ENCODE measurements at places on chromosomes 3 and 15.

- no peak for DNase-seq
Observed at GRCh38 chr3:160956785-160957184, 148.4 kb downstream of the B3GALNT1 start.

DNA sequence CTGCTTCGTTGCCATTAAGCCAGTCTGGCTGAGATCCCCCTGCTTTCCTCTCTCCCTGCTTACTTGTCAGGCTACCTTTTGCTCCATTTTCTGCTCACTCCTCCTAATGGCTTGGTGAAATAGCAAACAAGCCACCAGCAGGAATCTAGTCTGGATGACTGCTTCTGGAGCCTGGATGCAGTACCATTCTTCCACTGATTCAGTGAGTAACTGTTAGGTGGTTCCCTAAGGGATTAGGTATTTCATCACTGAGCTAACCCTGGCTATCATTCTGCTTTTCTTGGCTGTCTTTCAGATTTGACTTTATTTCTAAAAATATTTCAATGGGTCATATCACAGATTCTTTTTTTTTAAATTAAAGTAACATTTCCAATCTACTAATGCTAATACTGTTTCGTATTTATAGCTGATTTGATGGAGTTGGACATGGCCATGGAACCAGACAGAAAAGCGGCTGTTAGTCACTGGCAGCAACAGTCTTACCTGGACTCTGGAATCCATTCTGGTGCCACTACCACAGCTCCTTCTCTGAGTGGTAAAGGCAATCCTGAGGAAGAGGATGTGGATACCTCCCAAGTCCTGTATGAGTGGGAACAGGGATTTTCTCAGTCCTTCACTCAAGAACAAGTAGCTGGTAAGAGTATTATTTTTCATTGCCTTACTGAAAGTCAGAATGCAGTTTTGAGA, 25.0 kb downstream of the CTNNB1 start:
- DNase-seq: no peak

DNA sequence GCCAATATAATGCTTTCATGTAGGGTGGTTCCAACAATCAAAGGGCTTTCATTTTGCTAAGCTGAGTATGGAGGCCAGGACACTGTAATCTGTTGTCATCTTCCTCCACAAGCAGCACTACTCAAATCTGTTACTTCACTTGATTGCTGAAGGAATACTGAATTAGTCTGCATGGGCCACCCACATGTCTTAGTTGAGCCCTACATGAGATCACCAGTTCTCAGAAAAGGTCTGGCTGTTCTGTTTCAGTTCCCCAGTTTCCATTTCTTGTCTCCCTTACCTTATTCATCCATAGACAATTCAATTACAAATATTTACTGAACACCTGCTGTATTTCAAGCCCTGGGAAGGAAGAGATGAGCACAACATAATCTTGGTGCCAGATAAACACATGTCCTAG, 119.2 kb downstream of the FHIT start:
- DNase-seq: no peak

DNA sequence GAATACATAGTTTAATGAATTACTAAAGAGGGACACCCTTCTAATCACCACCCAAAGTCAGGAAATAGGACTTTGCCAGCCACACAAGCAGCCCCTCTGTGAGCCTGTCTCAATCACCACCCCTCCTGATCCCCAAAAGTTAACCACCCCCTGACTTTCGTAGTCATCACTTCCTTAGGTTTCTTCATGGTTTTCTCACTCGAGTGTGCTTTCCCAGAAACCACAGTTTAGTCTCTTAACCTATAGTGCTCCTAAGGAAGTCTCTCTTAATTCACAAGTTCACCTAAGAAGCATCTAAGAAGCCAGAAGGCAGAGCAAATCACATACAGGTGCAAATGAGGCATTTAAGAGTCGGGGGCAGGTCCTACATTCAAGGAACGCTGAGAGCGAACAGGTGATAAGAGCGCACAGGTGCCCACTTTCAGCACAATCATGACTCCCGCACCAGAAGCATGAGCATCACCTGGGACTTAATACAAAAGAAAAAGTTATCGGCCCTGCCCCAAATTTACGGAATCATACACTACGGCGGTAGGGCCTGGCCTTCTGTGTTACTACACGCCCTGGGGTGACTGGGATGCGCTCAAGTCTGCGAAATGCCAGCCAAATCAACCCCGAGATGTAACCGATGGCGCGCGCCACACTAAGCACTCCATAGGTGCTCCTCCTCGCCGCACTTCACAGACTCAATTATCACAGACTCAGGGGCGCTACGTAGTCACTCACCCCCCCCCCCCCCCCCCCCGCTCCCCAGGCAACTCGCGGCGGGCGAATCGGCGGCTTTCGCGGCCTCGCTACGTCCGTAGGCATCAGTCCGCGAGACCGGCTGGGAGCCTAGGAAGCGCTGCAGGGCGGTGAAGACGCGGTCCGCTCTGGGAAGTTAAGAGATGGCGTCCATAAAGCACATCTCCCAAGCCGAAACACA, 815 bp downstream of the ULK4 start:
- DNase-seq: peak; percentile 20

DNA sequence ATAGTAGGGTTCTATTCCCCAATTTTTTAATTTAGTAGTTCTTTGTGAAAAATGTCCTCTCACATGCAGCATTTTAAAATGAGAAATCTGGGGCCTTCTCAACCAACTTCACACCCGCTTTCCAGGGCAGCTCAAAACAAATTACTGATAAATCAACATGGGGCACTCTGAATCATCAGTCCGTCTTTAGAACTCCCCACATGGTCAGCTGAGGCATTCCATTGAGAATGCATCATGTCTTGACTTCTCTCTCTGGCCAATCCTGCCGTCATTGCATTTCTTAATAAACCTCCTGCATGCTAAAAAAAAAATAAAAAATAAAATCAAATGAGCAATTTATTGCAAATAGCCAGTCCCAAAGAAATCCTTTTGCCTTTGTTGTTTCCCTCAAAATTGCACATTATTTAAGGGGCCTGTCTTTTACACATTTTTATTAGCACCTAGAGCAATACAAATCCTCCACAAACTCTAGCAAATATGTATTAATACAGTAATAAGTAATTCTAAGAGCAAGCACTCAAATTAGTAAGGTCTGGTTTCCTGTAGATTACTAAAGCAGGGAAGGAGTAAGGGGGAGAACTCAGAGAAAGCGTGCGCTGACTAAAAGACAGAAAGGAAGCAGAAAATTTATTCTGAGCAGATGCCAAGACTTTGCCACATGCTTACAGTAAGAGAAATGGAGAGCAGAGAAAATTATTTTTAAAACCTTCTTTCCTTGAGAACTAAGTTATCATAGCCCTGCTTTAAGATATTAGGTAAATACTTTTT, 175.7 kb downstream of the TNIK start:
- no peak for DNase-seq

Data from NCI-H1092 (cell line).